Activated CD4-positive, alpha-beta T cell treated with anti-CD3 and anti-CD28 coated beads, Interleukin-2, amount 50 U/mL, for 48 hours (primary cell): ENCODE measurements at places on chromosomes 1 and 21.

DNA sequence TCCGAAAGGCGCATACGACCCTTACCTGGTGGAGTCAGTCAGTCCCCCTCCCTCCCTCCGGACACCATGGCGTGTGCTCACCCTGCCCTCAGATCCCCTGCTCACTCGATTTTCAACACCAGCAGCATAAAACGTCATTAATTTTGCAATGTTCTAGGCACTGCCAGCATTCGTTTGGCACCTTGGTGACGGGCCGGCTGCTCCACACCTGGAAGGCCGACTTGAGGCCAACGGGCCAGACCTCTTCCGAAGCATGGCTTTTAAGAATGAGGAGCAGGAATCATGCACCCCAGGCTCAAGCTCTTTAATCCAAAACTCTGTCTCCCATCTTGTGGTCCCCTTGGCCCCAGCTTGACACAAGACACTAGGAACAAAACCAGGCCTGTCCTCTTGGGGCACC lies 33.1 kb downstream of the NPHP4 start:
- DNase-seq = no peak

GRCh38 chr1:220696863-220697231 lies 6.7 kb downstream of the C1orf115 start:
- no peak for DNase-seq

DNA sequence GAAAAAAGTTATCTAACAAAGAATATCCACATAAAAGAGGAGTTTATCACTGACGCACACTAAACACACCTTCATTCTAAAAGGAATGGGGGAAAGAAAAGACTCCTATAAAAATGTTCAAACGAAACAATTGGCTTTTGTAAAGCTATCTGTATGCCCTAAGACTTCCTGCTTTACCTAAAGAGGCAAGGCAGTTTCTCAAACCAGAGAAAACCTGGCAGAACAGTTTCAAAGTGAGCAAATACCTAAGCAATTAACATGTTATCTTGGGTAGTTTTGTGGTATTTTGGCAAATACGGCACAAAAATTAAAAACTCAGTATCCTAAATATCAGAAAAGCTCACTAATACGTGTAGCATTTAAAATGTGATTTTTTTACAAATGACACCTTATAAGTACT lies 1.9 kb downstream of the PUM1 start:
- no peak for DNase-seq

GRCh38 chr1:183293241-183293640 lies 107.2 kb downstream of the LAMC2 start:
- no peak for DNase-seq

DNA sequence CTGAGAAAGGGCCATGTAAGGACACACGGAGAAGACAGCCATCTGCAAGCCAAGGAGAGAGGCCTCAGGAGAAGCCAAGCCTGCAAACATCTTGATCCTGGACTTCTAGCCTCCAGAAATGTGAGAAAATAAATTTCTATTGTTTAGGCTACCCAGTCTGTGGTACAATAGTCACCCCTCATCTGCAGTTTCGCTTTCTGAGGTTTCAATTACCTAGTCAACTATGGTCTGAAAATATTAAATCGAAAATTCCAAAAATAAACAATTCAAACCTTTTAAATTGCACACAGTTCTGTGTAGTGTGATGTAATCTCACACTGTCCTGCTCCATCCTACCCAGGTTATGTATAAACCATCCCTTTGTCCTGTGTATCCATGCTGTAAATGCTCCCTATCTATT lies 52.6 kb downstream of the ZNF644 start:
- no peak for DNase-seq

GRCh38 chr1:89959719-89960118 lies 35.2 kb upstream of the ZNF326 start:
- no peak for DNase-seq

- no peak for DNase-seq
These were observed 72.3 kb downstream of the CTH start for GRCh38 chr1:70483342-70483741.

DNA sequence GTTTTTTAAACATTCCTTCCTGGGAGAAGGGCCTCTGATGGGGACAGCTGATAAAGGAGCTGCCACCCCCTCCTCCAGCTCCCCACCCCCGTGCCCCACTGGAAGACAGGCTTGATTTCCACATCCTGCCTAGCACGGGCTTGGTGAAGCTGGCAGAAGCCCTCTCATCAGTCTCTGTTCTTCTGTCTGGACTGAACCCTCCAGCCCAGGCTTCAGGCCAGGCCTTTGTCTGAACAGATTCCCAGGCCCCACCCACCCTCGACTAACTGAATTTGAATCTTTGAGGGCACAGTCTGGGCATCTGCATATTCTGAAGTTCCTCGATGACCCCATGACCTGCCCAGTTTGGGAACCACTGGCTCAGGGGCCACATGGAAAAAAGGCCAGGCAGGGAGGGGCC lies 75.3 kb downstream of the CD58 start:
- no peak for DNase-seq

DNA sequence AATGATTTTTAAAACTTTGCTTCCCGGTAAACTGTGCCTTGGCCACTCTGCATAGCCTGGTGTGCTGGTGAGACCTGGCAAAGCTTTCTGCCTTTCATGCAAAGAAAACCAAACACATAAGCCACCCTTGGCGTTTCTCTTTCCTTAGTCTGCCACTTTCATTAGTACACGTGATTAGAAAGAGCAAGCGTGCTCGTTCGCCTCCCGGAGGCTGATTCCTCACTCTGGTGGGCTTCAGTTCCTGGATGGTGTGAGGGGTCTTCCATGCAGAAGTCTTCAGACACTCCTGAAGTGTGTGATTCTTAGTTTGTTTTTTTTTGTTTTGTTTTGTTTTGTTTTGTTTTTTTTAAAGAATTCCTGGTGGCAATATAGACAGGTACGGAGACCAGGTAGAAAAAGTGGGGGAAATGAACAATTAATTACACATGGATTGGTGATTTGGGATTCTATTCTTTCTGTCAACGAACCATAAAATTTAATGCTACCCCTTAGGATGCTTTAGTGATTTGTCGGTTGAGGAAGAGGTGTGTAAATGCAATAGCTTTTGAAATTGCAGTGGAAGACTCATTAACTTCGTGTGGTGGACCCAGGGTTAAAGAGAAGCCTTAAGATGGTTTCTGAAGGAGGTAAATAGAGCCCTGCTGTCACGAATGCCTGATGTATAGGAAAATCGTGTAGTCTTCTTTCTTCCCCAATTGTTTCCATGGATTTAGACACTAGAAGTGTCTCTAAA lies 2.1 kb downstream of the GALNT2 start:
- no peak for DNase-seq

DNA sequence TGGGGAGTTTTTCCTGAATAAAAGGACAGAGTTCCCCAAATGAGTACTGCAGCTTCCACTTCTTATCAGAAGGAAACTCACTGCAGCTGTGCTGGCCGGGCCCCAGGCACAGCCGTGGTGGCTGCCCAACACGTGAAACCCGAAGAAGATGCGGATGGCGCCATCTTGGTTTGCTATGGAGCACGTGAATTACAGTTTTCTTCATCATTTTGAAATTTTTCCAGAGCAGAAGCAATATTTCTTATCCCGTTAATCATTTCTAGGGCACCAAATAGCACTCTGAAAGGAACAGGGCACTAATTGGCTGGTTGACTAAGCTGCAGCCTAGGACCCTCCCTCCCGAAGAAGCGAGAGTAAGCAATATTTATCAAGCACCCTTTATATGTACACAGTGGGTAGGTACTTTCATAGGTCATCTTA lies 63.2 kb upstream of the EPS8L3 start:
- DNase-seq = no peak

DNA sequence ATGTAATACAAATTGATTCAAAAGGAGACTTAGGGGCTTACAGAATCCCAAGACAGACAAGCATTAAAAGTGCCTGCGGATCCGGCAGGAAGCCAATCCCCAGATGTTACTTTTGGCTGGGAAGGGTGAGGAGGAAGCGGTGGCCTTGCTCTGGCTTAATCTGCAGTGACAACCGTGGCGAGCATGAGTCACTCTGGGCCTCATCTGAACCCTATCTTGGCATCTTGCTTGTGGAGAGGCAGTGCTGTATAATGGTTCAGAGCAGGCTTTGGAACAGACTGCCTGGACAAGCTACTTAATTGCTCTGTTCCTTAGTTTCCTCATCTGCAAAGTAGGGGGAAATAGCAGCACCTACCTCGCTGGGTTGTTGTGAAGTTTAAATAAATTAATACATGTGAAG lies 74.1 kb downstream of the XCL2 start:
- DNase-seq = peak; percentile 57

DNA sequence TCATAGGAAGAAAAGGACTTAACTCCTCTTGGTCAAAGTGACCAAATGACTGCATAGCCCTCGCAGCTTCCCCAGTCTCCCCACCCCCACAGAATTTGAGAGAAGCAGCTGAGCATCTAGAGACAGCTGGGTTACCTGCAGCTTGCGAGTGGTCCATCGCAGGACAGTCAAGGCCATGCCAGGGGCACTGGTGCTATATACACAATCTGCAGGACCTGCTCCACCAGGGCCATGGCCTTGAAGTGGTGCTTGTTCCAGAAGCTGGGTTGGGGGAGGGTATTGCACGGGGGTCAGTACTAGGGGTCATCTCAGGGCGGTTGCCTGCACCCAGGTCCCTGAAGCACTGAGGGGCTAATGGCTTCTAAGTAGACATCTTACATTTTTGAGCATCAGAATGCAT lies 10.4 kb downstream of the MRTO4 start:
- DNase-seq = no peak

DNA sequence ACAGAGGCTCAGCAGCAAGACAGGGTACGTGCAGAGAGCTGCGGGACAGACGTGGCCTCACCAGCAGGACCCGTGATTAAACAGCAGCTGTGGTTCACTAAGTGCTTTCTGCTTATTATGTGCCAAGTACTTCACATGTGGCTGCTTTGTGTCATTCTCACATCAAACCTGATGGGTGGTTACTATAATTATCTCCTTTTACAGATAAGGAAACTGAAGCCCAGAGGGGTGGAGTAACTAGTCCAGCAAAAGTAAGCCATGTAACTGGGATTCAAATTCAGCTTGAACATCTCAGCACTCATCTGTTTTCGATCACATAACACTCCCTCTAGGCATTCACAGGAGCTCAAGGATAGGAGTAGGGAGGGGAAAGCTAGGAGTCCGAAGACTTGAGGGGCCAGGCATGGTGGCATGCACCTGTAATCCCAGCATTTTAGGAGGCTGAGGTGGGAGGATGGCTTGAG lies 50.8 kb upstream of the CLIC4 start:
- DNase-seq = no peak

DNA sequence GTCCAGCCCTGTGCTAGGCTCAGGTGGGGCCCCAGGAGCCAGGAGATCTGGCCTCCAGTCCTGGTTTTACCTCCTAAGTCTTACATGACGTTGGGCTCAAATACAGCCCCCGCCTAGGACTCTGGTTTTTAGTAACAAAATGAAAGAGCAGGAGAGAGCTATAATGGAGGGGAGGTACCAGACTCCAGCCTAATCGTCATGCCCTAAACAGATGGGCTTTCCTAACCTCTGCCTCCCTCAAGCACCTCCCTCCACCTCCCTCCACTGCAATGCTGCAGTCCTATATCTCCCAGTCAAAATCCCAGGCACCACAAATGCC lies 28.6 kb downstream of the TTC39A start:
- no peak for DNase-seq
